D341Med (cell line): ENCODE measurements at places on chromosomes 3 and 15.

DNA sequence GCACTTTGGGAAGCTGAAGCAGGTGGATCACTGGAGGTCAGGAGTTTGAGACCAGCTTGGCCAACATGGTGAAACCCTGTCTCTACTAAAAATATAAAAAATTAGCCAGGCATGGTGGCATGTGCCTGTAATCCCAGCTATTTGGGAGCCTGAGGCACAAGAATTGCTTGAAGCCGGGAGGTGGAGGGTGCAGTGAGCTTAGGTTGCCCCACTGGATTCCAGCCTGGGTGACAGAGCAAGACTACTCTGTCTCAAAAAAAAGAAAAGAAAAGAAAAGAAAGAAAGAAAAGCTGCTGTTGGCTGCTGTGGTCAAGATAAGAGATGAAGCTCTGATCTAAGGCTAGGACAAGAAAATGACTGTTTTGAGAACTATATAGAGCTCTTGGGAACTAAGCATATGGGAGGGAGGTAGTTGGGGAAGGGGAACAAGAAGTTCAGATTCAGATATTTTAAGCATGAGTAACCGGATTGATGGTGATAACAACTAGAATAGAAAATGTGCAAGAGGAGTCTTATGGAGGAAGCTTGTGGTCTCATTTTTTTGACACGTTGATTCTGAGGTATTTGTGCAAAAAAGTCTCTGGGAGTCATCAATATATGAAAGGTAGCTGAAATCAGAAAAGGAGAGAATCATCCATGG lies 25.7 kb downstream of the DNAH12 start:
- no peak for DNase-seq

DNA sequence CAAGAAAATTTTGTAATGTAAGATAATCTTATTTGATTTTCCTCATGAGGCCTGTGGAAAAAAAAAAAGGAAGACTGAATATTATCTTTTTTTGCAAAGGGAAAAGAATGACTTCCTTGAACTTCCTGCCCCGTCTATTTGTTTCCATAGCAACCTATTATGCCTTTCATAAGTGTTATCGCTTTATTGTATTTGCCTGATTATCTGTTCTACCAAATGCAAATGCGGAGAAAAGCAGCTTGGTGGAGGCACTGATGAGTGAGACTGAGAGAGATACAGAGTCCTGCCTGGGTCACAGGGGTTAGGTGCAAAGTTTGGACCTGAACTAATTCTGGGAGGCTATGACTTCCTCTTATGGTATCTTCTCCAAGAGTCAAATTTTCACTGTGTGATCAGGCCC lies 334.0 kb upstream of the KCNMB2 start:
- DNase-seq = no peak

DNA sequence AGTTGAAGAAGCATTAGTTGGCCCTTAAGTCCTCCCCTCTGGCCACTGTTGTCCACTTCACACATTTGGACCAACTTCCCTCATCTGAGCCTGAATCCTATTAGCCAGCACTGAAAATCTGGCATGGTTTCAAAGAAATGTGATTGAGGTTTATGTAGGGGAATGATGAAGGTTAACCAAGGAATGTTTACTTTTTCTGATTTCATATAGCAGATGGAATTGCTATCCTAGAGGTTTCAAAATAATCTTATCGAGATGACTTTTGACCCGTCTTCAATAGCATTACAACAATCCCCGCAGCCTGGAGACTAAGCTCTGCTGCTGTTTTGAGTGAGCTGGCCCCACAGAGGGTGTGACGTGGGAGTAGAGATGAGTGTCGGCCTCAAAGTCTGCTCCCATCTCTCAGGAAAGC lies 200.8 kb upstream of the IL12A start:
- no peak for DNase-seq

GRCh38 chr15:29270169-29270955 lies 740 bp upstream of the NSMCE3 start:
- DNase-seq = no peak

GRCh38 chr3:180930526-180930925 lies 18.1 kb downstream of the FXR1 start:
- no peak for DNase-seq

DNA sequence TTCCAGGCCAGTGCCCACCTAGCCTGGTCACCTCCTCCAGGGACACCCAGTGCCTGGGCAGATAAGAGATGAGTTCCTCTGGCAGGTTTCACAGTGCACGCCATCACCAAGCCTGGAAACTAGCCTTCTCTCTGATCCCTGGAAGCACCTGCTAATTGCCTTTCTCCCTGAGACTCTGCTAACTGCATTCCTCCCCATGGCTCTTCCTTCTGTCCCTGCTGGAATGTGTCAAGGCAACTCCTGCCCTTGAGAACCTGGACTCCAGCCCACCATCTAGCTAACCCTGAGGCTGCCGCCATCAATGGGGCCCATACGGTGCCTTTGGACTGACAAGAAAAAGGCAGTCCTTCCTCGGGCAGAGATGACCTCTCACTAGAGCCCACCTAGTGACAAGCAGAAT lies 18.5 kb downstream of the VIPR1 start:
- no peak for DNase-seq

DNA sequence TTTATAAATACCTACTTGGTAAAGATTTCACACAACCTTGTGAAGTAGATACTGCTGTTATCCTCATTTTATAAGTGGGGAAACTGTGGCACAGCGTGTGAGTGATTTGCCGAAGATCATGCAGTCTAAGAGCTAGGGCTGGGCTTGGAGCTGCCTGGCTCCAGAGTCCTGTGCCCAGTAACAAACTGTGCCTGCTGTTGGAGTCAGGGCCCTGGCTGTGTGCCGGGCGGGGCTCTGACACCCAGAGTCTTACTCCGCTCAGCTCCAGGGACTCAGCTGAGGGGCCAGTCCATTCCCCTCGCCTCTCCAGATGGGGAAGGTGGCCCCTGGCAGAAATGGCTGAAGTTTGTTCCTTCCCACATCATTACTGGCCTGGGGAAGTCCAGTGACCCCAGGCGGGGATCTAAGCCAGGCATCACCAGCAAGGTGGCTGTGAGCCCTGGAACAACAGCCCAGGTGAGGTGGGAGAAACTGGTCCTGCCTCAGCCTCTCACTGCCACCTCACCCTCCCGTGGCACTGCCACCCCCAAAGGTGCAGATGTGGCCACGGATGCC lies 17.3 kb upstream of the PLXNA1 start:
- no peak for DNase-seq

- no peak for DNase-seq
These were observed 711.1 kb upstream of the GOLIM4 start for GRCh38 chr3:168806871-168807270.

GRCh38 chr3:197338586-197338985 lies 40.2 kb upstream of the DLG1 start:
- no peak for DNase-seq

DNA sequence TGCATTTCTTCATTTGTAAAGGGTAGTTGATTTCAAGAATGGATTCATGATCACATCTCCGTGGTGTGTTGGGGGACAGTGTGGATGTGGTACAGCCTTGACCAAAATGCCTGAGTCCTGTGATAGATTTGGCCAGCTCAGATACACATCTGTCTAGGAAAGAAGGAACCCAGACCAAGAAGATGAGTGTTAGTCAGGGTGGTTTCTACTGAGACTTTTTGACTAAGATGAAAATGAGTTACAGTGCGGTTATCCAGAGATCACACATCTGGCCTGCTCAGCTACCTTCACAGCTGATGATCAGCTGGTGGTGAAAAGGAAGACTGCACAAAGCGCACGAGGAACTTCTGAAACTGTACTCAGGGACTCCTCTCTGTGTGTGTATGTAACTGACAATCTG lies 68.0 kb downstream of the FNDC3B start:
- DNase-seq = no peak

DNA sequence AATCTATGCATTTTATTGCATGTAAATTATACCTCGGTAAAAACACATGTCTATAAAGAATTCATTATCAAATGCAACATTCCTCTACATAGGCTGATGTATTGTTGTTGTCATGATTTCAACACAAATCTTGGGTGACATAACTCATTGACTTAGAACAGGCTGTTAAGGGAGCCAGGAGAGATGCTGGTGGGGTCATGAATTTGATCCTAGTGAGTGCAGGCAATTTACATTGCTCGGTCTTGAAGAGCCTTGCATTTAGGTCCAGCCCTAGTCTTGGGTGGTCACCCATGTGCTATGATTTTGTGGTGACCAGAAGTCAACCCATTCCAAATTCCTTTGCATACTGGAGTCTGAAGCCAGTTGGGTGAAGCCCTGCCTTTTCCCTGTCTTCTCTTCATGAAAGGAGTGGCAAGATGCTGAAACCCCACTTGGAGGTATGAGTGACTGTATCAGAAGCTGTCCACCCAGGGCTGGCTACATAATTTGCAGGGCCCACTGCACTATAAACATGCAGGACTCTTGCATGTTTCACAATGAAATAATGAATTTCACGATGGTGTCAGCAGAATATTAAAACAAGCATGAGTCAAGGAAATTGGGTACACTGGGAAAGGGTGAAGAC lies 59.2 kb downstream of the RPLP1 start:
- no peak for DNase-seq

DNA sequence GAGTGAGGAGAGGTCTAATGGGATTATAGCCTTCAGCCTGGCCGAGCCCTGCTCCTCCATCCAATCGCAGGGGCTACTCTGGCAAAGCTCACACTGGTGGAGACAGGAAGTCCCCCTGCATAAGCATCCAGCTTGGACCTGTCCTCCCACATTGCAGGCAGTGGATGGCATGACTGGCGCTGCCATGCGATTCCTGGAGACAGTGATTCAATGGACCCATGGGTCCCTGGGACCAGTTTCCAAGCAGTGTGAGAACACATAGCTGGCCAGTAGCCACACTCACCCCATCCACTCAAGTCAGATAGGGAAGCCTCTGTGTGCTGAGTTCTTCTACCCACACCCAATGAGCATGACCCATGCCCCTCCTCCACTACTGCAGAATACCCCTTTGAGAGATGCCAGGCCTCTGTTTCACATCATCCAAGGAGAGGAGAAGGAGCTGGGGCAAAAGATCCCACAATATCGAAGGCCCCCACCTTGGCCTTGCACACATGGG lies 18.1 kb upstream of the POC1A start:
- DNase-seq = no peak

DNA sequence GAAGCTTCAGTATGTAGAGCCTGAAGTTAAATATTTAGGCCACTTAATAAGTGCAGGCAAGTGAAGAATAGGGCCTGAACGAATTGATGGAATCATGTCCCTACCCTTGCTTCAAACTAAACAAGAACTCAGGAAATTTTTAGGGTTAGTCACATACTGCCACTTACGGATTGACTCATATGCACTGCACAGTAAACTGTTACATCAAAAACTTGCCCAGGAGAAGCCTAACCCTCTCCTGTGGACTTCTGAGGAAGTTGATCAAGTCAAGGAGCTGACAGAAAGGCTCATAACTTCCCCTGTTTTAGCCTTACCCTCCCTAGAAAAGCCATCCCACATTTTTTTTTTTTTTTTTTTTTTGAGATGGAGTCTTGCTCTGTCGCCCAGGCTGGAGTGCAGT lies 20.6 kb upstream of the KBTBD12 start:
- DNase-seq = no peak

DNA sequence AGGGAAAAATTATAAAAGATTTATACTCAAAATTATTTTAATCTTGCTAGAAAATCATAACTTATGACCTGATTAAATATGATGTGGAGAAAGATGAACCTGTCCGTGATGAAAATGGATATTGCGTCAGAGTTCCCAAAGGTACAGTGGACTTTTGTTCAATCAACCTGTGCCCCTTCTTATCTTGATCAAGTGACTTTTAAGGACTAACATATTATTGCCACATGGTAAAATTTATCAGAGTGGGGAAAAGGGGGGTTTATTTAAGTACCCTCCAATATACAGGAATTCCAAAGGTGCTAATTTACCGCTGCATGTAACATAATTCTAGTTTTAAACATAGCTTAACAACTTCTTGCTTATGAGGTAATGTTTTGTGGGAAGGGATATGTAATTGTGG lies 39.6 kb downstream of the HDC start:
- DNase-seq = no peak

GRCh38 chr3:44509393-44509921 lies 32.0 kb upstream of the ZNF445 start:
- no peak for DNase-seq

- no peak for DNase-seq
These were observed 16.9 kb upstream of the LACTB start for GRCh38 chr15:63104727-63105126.

DNA sequence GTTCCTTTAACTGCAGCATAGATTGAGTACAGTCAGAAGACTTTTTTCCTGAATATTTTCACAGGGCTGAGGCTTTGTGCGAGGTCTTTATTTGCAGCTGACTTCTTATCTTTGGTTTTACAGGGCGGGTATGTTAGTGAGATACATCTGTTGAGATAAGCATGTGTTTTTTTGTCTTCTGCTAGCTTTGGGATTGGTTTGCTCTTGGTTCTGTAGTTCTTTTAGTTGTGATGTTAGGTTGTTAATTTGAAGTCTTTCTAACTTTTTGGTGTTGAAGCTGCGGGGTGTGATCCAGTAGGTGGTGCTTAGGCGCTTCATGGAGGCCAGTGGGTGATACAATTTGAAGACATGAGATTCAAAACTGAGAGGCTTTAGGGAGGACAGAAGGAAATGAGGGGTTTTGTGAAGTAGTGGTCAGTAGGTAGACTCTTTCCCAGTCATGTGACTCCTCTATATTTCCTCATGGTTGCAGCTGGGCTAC lies 67.9 kb upstream of the TNFSF10 start:
- no peak for DNase-seq

DNA sequence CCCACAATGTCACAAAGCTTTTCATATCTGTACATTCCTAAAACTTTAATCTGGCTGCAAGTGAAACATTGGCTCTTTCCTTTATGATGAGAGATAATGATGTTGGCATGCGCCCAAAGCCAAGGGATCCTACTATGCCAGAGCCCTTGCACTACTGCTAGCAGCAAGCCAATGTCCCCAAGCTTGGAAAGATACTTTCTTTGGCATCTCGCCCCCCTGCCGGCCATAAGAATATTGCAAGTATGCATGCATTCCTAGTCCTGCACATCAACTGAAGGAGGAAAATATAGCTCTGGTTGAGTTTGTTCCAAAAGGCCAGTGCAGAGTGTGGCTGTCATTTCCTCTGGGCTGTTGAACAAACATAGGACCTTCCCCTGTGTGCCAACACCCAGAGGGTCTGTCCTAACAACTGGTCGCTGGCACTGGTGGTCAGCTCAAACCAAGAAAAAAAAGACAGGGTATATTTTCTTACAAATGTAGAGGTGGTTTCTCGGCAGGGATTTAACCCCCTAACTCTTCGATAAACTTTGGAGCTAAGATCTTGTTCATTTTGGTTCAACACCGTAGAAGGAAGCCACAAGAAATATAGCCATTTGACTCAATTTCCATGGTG lies 120.9 kb upstream of the ZBED2 start:
- DNase-seq = peak; percentile 65

- no peak for DNase-seq
These were observed 78.5 kb upstream of the CCNL1 start for GRCh38 chr3:157238457-157238856.

- no peak for DNase-seq
These were observed 183.0 kb downstream of the SUCNR1 start for GRCh38 chr3:152056481-152056880.

- DNase-seq = no peak
These were observed 301.6 kb downstream of the EFHB start for GRCh38 chr3:19632099-19633074.

- no peak for DNase-seq
These were observed 155.7 kb downstream of the B3GALNT1 start for GRCh38 chr3:160949460-160949859.
